ENCODE measurements at places on chromosomes 2 and 18.

DNA sequence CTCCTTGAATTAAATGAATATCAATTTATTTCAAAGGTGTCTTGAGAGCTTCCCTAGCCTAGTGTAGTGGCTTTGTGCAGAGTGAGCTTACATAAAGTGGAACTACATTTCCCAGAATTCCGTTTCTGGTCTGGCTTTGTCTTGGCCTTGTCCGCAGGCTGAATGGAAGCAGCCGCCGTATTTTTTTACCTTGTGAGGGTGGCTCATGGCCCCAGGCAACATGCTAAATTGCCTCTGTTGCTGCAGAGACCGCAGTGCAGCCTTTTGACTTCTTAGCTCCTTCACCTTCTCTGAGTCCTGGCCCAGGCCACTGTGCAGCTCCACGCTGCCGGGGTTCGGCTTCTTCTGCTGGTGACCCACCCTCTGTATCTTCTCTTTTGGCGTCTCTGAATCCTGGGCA is 114.8 kb upstream of the SLC38A11 start:
- no peak for DNase-seq

DNA sequence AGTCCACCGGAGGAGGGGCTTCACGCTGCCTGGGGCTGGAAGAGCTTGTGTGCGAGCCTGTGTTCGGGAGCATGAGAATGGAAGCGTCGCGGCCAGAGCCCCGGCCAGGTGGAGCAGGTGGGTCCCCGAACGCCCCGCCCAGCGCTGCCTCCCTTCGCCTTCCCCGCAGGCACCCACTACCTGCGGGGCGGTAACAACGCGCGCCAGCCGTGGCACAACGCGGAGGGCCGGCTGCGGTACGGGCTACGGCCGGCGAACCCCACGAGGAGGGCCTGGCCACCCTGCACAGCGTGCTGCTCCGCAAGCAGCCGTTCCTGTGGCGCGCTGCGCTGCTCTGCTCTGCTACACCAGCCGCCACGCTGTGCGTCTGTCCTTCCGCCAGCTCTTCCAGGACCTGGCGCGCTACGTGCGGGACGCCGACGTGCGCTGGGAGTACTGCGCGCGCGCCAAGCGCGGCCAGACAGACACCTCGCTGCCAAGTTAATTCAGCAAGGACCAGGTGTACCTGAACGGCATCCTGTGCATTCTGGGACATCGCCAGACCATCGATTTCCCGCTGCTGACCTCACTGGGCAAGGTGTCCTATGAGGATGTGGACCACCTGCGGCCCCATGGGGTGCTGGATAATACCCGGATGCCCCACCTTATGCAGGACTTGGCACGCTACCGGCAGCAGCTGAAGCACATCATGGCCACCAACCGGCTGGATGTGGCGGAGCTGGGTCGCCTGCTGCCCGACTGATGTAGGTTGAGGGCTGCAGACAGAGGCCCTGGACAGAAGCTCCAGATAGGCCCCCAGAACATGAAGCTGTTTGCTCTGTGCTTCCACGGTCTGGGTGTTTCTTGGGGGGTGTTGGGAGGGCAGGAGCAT is 200.6 kb downstream of the NAPG start:
- DNase-seq, result peak; percentile 18

- no peak for DNase-seq
These were observed 29.4 kb downstream of the HADHB start for GRCh38 chr2:26274058-26274613.

GRCh38 chr2:207337234-207338219 is 171.8 kb upstream of the KLF7 start:
- no peak for DNase-seq

- DNase-seq, result no peak
These were observed 12.2 kb downstream of the SCN1A start for GRCh38 chr2:166115589-166115988.

DNA sequence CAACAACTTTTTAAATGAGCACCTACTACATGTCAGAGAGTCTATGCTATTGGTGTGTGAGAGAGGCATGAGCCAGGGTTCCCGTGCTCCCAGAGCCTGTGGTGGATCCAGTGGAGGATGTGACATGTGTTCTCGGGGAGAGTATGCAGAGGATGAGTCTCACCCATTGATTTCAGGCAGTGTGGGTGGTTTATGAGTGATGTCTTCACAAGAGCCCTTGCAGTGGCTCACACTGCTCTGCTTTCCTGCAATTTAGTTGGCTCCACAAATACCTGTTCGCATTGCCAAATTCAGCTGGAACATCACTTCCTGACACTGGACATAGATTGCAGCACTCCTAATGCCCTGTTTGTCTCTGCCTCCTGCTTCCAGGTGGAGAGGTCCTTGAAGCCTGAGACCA is 243.6 kb upstream of the CXCR4 start:
- no peak for DNase-seq

- DNase-seq, result no peak
These were observed 8.0 kb downstream of the SFXN5 start for GRCh38 chr2:73063472-73063871.

DNA sequence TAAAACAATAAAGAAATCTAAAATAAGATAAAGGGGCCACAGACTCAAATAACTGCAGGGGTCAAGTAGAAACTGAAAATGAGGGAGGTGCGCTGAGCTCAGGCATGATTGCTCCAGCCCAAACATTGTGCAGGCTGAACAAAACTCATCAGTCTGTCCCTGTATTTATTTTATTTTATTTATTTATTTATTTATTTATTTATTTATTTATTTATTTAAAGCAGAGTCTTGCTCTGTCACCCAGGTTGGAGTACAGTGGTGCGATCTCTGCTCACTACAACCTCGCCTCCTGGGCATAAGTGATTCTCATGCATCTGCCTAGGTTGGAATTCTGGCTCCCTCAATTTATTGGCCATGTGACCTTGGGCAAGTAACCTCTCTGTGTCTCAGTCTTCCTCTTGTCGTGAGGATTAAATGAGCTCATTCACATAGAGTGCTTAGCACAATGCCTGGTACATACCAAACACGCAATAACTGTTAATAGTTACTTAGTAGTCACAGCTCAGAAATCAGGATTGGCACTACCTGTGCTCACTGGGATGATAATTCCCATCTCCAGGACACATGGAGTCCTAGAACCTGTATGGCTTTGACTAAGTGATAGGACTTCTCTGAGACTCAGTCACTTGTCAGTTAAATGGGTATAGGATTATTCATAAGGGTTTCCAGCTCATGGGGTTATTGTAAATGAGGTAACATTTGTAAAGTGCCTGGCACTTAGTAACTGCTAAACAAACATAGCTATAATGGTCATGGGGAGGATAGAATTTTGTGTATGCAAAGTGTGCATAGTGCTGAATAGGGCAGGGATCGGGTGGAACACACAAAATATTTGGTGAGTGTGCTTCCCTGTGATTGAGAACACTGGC is 6.0 kb downstream of the SPEG start:
- DNase-seq, result no peak

GRCh38 chr2:217906798-217907197 is 96.0 kb downstream of the TNS1 start:
- DNase-seq, result no peak

DNA sequence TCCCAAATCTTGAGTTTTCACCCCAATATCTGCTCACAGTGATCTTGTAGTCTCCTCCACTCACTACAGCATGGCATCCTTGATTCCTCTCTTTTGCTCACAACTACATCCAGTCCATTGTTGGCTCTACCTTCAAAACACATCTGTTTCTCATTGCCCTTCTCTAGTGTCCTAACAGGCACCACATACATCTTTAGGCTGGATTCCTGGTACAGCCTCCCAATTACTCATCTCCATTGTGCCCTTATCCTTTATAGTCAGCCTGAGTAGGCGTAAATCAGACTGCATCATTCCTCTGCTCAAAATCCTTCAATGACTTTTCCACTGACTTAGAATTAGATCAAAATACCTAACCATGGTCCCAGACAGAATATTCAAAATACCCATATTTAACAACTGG is 10.7 kb upstream of the TAF1B start:
- DNase-seq, result no peak

DNA sequence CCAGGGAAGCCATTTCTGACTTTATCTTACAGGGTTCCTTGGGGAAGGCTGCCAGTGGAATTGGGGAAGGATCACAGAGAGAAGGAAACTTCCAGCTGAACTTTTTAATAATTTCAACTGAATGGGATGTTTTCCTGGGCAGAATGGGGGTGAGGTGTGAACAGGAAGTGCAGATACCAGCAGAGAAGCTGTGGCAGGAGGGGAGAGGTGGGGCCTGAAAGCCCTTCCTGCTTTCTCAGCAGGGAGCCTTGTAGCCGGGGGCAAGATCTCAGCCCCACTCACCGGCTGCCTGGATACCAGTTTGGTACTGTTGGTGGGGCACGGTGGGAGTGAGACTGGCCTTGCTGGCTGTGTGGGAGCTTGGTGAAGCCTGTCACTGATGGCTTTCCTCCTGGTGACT is 170.5 kb downstream of the ZBTB7C start:
- DNase-seq, result no peak

DNA sequence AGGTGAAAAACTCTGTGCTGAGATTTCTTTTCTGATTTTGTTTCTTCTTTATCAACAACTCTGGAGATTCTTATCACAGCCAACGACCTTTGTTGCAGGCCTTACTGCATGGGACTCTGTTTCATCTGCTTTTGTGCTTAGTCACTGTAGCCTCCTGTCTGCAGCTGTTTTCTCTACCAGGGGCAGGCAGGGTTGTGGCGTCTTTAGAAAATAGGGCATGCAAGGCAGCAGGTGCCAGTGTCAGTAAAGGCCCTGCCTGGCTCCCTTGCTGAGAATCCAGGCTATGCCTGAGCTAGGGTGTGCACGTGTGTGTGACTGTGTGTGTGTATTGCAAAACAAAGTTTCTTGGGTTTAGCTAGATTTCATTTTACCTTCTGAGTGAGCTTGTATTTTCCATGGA is 14.6 kb upstream of the SLC9A2 start:
- no peak for DNase-seq

DNA sequence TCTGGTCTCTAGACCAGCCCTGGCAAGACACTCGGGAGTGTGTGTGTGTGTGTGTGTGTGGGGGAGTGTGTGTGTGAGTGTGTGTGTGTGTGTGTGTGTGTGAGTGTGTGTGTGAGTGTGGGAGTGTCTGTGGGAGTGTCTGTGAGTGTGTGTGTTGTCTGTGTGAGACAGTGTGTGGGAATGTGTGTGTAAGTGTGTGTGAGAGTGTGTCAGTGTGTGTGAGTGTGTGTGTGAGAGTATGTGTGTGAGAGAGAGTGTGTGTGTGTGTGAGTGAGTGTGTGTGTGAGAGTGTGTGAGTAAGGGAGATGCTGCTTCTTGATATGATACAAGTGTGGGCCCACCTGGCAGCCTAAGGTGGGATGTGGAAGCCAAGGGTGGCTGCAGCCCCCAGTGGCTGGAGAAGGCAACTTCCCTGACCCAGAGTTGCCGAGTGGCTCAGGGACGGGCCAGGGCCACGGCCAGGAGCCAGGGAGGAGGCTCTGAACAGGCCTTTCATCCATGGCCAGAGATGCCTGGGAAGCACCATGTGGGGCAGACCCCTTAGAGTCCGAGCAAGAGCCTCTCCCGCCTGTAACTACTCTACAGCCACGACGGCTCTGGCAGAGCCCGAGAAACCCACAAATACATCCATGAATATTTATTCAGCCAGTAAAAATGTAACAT is 159.3 kb upstream of the MYCN start:
- no peak for DNase-seq

DNA sequence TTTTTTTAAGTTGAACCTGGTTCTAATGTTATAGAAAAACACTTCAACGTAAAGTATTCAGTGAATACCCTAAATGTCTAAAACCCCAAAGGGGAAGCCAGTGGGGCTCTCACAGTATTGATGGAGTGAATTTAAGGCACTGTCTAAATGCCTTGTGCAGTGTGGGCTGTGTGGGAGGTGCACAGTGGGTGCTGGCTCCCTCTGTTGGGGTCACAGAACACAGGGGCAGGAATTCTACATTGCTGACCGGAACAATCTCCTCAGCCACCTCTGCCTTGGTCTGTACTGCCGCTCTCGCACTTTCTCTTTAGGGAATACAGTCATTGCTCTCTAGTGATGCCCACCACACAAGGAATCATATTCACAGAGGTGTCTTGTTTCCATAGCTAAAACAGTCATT is 45.4 kb downstream of the SPRED2 start:
- DNase-seq, result peak; percentile 28

- DNase-seq, result no peak
These were observed 143.9 kb upstream of the FN1 start for GRCh38 chr2:215579809-215580208.

DNA sequence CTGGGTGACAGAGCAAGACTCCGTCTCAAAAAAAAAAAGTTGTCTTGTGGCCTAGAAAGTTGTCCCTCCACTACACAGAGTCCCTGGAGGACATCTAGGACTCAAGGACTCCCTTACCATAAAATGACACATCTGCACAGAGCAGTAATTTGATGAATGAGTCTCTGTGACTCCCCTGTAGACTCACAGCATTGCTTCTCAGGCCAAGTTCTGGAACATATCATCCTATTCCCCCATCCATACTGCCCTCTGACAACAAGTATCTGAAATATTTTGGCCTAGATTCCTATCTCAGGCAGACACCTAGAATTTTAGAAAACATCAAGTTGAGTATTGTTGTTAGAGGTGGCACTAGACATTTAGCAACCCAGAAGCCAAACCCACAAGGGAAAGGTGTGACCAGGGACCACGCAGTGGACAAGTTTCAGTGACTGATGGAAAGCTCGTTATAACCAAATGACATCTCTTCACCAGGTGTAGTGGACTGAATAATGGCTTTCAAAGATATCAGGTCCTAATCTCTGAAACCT is 97.9 kb upstream of the ATP8B1 start:
- DNase-seq, result no peak

DNA sequence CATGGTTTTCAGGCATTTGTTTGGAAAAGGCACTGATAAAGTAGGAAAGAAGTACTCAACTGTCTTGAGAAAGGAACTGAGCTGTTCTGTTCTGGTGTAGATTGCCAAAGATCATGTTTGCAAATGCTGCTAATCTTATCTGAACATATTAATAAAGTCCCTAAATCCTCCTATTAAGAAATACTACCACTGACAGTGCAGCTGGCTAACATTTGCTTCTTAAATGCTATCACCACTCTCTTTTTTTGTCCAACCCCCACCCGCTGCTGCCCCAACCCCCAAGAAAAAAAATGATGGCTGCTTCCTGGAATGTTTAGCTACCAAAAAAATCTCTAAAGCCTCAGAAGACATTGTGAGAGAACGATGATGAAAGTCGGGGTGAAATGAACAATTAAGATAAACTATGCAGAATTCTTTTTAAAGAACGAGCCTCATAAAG is 130.7 kb downstream of the CCBE1 start:
- no peak for DNase-seq

- DNase-seq, result no peak
These were observed 165.8 kb upstream of the TCF4 start for GRCh38 chr18:55753643-55754263.

- DNase-seq, result no peak
These were observed 31.9 kb upstream of the NRP2 start for GRCh38 chr2:205650450-205650849.

DNA sequence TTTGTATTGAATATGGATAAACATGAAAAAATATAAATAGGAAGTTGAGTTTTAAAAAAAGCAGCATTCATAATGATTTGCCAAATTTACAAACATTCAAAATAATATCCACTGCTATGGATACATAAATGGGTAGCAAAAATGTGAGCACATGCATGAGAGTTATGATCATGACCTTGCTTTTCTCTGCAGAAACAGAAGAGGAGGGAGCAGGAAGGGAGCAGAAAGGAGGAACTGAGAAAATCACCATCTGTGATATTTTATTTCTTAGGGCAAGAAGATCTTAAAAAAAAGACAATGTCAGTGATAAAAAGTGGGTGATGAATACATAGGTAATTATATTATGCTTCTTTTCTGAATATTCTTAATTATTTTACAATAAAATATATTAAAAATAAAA is 17.7 kb upstream of the CCDC93 start:
- no peak for DNase-seq

GRCh38 chr2:11524470-11524869 is 9.4 kb upstream of the GREB1 start:
- no peak for DNase-seq

All from WERI-Rb-1 (cell line).